HEK293T (cell line): ENCODE measurements at places on chromosomes 12 and 14.
A peak's percentile ranks its signal among the peaks of the same experiment; 100 is the strongest.

- DNase-seq = no peak
These were observed 21.7 kb upstream of the DUSP6 start for GRCh38 chr12:89373763-89374572.

DNA sequence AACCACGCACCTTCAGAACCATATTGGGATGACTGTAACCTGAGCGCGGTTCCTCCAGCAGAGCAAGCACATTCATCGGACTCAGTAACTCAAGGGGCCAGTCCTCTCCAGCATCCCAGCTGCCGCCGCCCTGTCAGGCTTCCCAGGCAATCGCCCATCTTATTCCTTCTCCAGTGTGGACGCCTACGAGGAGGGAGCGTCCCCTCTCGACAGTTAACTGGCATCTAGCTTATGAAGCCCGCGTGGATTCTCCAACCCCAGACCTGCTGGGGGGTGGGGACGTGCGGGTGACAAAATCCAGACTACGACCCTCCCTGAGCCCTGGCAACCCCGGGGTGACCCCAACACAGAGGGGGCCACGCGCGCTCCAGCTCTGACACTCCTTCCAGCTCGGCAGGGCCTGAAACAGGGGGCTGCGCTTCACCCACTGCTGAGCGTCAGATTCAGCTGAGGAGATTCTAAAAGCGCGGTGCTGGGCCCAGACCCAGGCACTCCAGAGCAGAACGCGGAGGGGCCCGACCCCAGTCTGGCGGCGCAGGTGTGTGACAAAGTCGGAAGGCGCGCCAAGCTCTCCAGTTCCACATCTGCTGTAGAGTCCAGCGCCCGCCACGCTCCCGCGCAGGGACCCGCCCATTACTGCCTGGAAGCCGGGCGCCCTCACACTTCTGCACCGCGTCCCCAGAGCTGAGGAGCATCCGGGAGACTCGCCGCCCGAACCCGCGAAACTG is 43.9 kb upstream of the ESR2 start:
- DNase-seq = peak; percentile 57

GRCh38 chr14:92907316-92907911 is 15.5 kb upstream of the CHGA start:
- no peak for DNase-seq

- no peak for DNase-seq
These were observed 155.7 kb upstream of the GSC start for GRCh38 chr14:94925416-94926173.

DNA sequence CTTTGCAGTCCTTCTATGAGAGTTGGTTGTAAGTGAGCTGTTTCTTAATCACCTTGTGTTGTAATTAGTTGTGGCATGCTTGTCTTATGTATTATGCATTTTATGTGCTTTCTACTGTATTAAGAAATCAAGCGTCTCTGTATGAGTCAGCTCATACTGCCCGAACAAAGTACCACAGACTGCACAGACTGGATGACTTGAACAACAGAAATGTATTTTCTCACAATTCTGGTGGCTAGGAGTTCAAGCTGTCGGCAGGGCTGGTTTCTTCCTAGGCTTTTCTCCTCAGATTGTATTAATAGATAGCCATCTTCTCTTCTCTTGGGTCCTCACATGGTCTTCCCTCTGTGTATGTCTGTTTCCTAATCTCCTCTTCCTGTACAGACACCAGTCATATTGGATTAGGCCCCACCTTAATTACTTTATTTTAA is 77.7 kb downstream of the FLRT2 start:
- no peak for DNase-seq

DNA sequence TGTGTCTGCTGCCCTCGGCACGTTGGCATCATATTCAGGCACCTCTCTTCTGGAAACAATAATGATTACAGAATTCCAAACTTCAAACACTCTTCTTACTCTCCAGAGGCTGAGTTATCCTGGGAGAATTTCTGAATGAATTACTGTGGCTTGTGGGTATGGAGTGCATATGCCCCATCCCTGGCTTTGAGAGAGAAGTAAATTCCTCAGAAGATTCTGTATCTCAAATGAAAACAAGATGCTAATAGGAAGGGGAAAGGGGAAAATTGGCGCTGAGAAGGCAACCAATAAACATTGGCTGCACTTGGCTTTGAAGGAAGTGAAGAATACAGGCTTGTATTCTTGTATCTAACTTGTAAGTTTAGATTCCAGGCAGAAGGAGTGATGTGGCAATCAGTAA is 132.0 kb upstream of the NOVA1 start:
- DNase-seq = no peak

DNA sequence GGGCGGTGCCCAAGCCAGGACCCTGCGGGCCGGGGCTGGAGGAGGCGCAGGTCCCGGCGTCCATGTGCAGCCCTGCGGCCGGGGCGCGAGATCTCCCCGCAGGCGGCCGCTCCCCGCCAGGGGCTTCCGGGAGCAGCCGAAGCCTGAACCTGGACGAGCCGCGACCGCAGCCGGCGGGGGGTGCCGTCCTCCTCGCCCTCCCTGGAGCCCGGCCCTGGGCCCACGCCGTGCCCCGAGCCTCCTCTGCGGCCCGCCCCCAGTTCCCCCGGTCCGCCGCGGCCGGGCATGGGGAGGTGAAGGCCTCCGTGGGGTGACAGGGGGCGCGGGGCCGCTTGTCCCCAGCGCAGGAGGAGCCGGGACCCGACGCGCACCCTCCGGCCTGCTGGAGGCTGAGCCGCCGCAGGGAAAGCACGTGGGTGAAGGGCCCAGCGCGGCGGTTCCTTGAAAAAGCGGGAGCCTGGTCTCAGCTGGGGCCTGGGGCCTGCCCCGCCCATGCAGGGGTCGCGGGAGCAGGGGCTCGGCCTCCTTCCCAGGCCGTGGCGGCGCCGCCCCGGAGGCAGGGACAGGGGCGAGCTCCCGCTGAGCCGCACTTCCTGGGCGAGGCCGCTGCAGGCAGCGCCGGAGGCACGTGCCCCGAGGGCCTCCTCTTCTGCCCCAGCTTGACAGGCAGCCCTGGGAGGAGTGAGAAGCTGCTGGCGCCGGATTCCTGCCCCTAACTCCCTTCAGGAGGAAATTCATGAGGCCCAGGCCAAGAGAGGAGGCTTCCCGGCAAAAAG is 55.6 kb upstream of the PPP2R5C start:
- no peak for DNase-seq

- no peak for DNase-seq
These were observed 128.5 kb downstream of the HMGA2 start for GRCh38 chr12:65952737-65953209.

GRCh38 chr12:129825316-129825715 is 78.5 kb downstream of the TMEM132D start:
- DNase-seq = no peak

- DNase-seq = no peak
These were observed 61.4 kb upstream of the PCED1B start for GRCh38 chr12:47017901-47018475.

- no peak for DNase-seq
These were observed 62.3 kb downstream of the NIN start for GRCh38 chr14:50768680-50769079.

GRCh38 chr12:103518899-103519298 is 23.1 kb upstream of the C12orf42 start:
- DNase-seq = no peak

DNA sequence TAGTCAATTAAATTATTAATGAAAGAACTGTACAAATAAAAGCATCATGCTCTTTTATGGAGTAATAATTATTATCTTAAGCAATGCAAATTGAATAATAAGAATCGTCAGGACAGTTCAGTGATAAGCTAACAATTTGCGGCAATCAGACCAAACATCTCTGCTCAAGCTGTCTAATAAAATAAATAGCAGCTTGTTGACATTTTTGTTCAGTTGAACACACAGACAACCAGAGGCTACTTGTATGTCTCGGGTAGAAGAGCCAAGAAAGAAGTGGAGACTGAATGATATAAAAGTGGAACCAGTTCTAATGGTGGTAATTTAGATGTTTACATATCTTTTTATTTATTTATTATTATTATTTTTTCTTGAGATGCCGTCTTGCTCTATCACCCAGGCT is 57.4 kb upstream of the FOXN3 start:
- DNase-seq = no peak
